Mesenteric fat pad (tissue), 1 donor: ENCODE measurements at places on chromosomes 1 and 21. TPM values are rescaled to one million over a fixed set of nuclear protein-coding genes. Genes with fewer than 3 reads are reported as not detected.

DNA sequence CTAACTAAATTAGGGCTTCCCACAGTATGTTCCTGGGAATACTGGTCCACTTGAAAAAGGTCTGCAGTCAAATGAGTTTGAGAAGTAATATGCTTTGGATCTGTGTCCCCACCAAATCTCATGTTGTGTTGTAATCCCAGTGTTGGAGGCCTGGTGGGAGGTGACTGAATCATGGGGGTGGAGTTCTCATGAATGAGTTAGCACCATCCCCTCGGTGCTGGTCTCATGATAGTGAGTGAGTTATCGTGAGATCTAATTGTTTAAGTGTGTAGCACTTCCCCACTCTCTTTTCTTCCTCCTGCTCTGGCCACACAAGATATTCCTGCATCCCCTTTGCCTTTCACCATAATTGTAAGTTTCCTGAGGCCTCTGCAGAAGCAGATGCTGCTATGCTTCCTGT is 16.9 kb upstream of the DMRTB1 start:
- DNase-seq: no peak

DNA sequence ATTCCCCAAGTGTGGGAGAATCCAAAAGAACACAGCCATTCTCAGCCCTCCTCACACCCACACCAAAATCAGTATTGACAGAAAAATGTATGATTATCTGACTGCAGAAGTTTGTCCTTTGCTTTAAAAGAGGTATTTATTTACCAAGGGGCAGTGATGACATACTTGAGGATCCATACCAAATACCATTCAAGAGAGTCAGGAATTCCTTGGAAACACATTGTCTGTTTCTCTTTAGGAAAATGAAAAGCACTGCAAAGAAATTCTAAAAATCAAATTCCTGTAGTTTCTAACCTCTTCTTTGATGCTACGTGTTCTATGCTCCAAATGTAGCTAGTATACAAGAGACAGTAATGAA is 509.6 kb upstream of the CXADR start:
- DNase-seq: no peak

- DNase-seq: no peak
Measured at GRCh38 chr21:16537501-16537900, 807.7 kb downstream of the USP25 start.

DNA sequence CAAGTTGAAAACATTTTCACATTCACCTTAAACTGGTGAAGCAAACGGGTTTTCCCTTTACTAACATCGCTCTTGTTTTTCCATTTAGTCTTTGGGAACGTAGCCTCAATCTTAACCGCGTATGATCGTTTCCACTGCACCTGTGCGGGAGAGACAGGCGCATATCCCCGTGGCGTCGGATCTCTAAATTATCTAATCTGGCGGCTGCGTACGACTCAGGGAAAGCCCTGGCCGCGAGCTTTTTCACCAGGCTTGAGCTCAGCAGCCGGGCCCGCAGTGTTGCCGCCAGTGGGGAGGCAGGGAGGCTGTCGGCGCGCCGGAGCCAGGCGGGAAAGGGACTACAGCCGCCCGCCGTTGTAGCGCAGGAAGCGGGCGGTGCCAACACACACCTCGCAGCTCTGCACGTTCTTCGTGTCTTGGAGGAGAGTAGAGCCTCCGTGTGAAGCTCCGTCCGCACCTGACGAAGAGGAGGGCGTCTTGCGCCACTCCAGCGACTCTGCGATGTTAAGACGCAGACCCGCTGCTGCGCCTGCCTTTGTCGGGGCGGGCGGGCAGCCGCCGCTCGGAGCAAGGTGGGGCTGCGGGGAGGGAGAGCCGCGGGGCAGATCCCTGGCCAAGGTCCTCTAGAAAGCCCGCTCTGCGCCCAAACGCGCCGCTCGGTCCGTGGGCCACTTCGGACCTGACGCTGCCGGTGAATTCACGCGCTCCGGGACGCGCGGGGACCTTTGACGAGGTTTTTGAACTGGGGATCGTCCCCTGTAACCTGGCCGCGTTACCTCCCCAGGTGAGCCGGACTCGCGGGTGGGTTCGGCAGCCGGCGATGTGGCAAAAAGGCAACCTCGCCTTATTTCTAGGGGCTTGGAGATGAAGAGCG is 18.5 kb upstream of the TBX15 start:
- DNase-seq: no peak

DNA sequence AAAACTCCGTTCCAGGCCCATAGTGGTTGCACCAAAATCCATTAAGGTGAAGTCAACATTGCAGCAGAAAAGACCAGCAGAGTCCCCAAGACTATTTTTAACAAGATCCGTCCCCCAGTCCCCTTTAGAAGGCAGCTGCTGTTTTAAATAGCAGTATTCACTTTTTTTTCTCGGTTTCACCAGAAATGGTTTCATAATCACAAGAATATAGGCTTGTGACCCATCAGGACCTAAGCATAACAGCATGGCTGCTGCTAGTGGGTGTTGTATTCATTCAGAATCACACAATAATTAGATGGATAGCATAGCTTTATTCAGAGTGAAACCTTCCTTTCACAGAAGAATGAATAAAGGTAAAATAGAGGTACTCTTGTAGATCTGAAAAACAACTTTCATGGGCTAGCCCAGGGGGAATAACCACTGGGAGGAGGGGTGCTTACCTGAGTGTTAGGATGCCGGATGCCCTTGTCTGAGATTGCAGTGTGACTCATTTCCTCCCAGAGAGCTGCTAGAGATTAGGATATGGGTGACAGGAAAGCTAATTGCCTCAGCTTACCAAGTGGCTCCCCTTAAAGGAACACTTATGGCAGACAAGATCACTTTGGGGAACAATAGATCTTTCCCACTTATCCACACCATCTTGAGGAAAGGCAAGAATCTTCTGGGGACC is 35.0 kb downstream of the ACKR1 start:
- no peak for DNase-seq

DNA sequence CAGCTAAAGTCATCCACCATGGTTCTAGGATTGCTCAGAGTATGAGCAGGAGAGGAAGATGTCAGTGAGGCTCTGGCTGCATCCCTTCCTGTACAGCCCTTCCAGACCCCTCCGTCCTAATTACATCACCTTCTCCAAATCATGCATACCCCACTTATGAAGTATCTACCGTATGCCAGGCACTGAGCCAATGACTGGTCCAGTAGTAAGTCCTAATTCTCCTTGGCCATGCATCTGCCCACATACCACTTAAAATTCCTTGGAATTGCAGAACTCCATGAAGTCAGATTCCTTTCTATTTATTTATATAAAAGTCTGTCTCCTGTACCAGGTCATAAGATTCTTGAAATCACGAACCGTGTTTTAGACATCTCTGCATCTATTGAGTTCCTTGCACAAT is 106.1 kb downstream of the SEC16B start:
- no peak for DNase-seq

- no peak for DNase-seq
Measured at GRCh38 chr1:60791226-60791625, 291.1 kb upstream of the NFIA start.

GRCh38 chr1:171833091-171833825 is 8.0 kb upstream of the DNM3 start:
- no peak for DNase-seq

DNA sequence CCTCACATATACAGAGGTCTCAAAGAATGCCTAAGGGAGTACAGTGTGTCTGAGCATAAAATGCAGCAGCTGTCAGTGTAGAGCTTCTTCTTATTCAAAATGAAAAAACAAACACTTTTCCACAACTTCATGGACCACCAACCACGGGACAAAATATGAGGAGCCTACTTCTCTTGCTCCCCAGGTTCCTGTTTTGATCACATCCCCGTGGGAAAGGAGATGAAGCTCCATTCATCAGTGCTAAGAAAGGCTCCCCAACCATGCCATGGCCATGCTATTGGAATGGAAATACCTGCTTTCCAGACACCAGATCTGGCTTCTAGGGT is 383 bp downstream of the CD48 start:
- DNase-seq: no peak

- no peak for DNase-seq
Measured at GRCh38 chr1:211586538-211586937, 7.6 kb upstream of the SLC30A1 start.

DNA sequence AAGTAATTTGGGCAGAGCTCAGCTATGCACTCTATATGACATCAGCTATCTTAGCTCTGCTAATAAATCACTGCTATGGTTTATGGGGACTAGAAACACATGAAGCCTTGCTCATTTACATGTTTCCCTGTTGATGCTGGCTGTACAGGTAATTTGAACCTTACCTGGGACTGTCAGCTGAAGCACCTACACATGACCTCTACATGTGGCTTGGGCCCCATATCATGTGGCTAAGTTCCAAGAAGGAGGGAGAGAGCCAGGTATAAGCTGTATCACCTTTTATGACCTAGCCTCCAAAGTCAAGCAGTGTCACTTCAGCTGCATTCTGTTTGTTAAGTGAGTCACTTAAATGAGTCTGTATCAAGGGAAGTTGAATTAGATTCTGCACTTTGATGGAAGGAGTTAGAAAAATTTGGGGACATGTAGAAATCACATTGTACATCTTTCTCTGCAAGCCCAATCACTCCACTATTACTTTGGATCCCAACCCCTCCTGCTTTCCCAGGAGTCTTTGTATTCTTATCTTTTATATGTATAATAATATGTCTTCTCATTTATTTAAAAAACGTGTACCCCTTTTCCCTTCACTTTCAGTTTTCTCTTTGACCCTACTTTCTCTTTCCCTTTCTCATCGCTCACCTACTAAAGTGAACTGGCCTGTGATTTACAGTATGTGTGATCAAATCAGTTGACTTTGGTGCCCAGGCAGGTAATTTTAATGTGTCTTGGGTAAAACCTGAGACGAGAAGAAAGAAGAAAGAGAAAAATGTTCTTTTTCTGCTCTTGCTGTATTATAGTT is 53.4 kb upstream of the PRKACB start:
- DNase-seq: no peak

DNA sequence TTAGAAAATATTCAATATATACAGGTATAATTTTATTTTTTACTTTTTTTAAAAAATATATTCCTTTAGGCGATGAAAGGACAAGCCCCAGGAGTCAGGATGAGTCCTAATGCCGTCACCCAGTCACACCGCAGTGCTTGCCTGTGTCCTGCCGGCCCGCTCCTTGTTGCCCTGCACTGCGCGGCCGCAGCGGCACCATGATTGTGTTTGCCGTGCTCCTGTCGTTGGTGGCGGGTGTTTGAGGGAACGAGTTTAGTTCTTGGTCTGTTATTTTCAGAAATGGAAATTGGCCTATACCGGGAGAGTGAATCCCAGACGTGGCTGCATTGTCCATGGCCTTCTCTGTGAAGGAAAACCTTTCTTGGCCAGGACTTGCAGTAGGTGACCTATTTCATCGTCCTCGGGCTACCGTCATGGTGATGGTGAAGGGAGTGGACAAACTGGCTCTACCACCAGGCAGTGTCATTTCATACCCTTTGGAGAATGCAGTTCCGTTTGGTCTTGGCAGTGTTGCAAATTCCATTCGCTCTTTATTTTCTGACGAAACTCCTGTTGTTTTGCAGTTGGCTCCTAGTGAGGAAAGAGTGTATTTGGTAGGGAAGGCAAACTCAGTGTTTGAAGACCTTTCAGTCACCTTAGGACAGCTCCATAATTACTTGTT is 45.9 kb upstream of the CRB1 start:
- no peak for DNase-seq

DNA sequence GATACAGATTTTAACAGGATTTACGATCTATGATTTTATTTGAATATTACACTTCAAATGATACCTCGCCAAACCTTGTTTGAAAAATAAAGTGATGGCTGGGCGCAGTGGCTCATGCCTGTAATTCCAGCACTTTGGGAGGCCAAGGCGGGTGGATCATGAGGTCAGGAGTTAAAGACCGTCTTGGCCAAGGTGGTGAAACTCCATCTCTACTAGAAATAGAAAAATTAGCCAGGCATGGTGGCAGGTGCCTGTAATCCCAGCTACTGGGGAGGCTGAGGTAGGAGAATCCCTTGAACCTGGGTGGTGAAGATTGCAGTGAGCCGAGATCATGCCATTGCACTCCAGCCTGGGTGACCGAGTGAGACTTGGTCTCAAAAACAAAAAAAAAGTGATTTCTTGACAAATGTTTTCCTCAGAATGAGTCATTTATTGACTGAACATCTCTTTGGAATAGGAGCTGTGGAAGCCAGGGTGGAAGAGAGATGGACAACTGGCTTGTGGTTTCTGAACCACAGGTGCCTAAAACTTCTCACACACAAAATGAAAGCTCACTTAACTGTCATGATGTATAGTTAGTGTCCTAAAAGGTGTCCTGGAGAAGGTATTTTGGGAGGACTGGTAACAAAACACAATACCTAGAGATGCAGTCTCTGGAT is 11.9 kb downstream of the PKNOX1 start:
- DNase-seq: no peak

GRCh38 chr1:38917337-38917736 is 24.3 kb downstream of the RHBDL2 start:
- DNase-seq: no peak

DNA sequence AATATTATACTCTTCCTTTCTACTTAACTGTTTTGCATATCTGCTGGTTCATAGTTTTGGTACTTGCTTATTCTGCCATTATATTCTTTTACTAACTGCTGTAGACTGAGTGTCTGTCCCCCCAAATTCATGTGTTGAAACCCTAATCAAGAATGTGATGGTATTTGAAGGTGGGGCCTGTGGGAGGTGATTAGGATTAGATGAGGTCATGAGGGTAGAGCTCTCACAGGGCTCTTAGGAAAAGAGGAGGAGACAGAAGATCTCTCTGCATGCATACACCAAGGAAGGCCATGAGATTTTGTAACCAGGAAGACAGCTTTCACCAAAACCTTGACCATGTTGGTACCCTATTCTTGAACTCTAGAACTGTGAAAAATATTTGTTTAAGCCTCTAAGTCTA is 354.1 kb upstream of the B3GALT2 start:
- no peak for DNase-seq

- peak; percentile 91 for DNase-seq
Measured at GRCh38 chr1:37795340-37796125, 1.9 kb downstream of the MANEAL start.

GRCh38 chr1:86175756-86176155 is 19.2 kb upstream of the COL24A1 start:
- DNase-seq: no peak

DNA sequence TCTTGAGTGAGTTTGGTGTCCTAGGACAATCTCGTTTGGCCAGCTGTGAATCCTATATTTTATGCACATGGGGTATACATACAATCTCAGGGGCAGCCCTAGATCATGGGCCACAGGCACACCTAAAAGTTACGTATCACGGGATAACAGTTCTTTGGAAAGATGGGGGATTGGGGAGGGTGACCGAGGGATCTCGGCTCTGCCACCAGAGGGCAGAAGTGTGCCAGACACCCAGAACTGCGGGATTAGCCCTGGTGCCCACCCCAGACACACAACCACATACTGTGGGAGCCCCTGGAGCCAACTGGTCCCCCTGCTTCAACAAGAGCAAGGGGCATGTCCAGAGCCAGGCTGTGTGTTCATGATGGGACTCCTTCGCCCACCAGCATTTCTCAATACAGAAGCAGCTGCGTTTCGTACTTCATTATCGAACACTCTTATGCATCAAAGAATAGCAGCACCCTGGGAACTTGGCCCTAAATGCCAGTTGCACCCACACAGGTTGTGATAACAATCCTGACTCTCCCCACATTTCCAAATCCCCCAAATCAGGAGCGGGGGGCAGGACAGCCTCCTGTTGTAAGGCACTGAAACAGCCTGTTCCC is 37.4 kb downstream of the TMCO4 start:
- no peak for DNase-seq

Gene AMY1A
- not detected for total RNA-seq

Gene ANXA9
- total RNA-seq: 0.48 TPM

Gene NT5C1A
- 0.42 TPM for total RNA-seq

Gene DIO1
- not detected for total RNA-seq

Gene CCDC27
- not detected for total RNA-seq

Gene CENPF
- total RNA-seq: 0.51 TPM

Gene VWA1
- 41.1 TPM for total RNA-seq

Gene A3GALT2
- total RNA-seq: not detected

Gene HSPB7
- 342 TPM for total RNA-seq
